ENCODE measurements at places on chromosomes 11 and 22. TPM values are rescaled to one million over a fixed set of nuclear protein-coding genes. Genes with fewer than 3 reads are reported as not detected.

GRCh38 chr22:45786726-45787125 lies 115.1 kb downstream of the ATXN10 start:
- DNase-seq, result no peak

GRCh38 chr22:42855211-42855610 lies 1.9 kb downstream of the ARFGAP3 start:
- no peak for DNase-seq

The ST14 gene
- polyA plus RNA-seq, result 164 TPM

The APOBEC3H gene
- 0.42 TPM for polyA plus RNA-seq

The CD3E gene
- polyA plus RNA-seq, result 9.1 TPM

The SYT13 gene
- polyA plus RNA-seq, result 25.5 TPM

DNA sequence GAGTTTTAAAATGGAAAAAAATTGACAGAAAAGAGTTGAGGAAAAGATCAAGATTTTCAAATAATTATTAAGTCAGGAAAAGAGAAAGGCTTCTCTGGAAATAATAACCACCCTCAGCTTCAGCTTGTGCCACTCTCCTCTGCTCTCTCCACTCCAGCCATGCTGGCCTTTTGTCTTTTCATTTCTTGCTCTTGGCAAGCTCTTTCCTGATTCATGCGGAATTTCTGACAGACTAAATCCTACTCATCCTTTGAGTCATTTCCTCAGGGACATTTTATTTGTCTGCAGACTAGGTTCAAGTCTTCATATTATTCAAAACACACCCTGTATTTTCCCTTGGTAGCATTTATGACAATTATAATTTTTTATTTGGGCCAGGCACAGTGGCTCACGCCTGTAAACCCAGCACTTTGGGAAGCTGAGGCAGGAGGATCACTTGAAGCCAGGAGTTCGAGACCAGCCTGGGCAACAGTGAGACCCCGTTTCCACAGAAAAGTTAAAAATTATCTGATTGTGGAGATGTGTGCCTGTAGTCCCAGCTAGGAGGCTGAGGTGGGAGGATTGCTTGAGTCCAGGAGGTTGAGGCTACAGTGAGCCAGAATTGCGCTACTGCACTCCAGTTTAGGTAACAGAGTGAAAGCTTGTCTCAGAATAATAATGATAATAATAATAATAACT lies 7.8 kb upstream of the P4HA3 start:
- no peak for DNase-seq

The NDUFS8 gene
- 83.7 TPM for polyA plus RNA-seq

DNA sequence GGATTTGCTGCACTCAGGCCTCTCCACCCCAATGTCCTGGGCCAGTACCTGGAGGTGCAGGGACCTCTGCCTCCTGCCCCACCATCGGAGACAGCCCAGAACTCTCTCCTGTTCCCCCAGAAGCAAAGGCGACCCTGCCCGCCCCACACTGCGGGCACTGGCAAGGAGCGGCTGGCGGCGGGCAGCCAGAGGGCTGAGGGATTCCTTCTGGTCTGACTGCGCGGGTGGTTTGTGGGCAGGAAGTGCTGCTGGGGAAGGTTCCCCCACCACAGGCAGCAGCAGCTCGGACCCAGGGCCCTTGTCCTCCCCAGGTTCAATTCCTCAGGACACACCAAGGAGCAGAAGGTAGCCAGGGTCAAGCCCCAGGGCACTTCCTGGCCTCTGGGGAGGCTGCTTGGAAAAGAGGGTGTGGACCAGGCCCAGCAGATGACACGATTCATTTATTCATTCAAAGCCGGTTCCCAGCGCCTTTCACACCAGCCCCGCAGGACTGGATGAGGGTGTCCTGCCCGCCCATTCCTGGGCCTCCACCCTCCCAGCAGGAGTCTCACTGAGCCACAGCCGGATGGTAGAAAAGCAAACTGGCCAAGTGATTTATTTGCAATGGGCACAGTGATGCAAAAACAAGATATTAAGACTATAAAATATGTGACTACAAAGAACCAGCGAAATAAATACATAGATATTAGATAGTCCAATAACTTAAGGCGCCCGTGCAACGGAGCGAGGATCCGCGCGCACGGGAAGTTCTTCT lies 1.2 kb downstream of the PHLDA2 start:
- peak; percentile 18 for DNase-seq
